ENCODE measurements at places on chromosomes 6 and 20. TPM values are rescaled to one million over a fixed set of nuclear protein-coding genes. Genes with fewer than 3 reads are reported as not detected.

Gene ID4
- 3.0 TPM for total RNA-seq

GRCh38 chr6:41934278-41935192 is 7.1 kb downstream of the CCND3 start:
- DNase-seq, result no peak
- no peak overlapping the region for H3K4me3 ChIP-seq
- H3K27me3 ChIP-seq, result no peaks in the 10 kb centered on the region

Gene HEY2
- 25.6 TPM for total RNA-seq

Gene DEF6
- total RNA-seq, result 1.0 TPM

GRCh38 chr20:3864518-3864917 is 17.9 kb downstream of the MAVS start:
- H3K36me3 ChIP-seq, result peaks cover 91% of the 10 kb centered on the region
- H3K27me3 ChIP-seq, result no peaks in the 10 kb centered on the region
- no peak overlapping the region for H3K4me3 ChIP-seq
- no peak overlapping the region for H3K27ac ChIP-seq
- no peak for DNase-seq

Gene HTR1E
- not detected for total RNA-seq

GRCh38 chr6:134299236-134299635 is 18.7 kb downstream of the SGK1 start:
- no peaks in the 10 kb centered on the region for H3K36me3 ChIP-seq
- H3K4me3 ChIP-seq, result no peak overlapping the region
- H3K4me1 ChIP-seq, result peaks cover 18% of the 10 kb centered on the region
- no peak overlapping the region for H3K27ac ChIP-seq
- no peaks in the 10 kb centered on the region for H3K27me3 ChIP-seq
- DNase-seq, result no peak

GRCh38 chr6:99604166-99605073 is 2.2 kb upstream of the PRDM13 start:
- no peak overlapping the region for H3K27ac ChIP-seq
- peaks cover 100% of the 10 kb centered on the region for H3K27me3 ChIP-seq
- no peak for DNase-seq
- H3K4me1 ChIP-seq, result peaks cover 46% of the 10 kb centered on the region

DNA sequence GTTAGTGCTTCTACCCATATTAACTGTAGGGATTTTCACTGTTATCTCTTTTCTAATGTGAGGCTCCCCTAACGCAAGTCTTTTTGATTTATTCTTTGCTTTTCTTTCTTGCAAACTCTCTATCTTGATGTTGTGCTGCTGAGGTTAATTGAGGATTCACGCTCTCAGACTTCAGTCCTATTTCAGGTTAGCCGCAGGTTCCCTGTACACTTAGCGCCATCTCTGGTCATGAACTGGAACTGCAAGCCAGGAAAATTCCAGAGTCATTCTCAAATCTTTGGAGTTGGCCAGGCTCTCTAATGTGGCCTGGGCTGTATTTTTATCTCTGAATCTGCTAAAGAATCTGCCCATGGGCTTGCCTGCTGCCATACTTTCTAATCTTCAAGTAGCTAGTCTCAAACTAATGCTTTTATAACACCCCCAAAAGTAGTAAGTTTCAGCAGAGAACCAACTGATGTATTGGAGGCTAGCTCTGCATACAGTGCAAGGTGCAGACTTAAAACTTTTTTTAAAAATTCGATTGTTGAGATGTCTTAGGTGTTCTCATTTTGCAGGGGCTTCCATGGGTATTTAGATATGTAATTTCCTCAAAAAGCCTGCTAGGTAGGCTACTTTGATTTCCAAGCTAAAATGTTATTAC is 91.1 kb upstream of the OPRM1 start:
- H3K4me1 ChIP-seq, result no peaks in the 10 kb centered on the region
- H3K27me3 ChIP-seq, result no peaks in the 10 kb centered on the region
- H3K4me3 ChIP-seq, result no peak overlapping the region
- no peak overlapping the region for H3K27ac ChIP-seq
- DNase-seq, result no peak
